ENCODE measurements at places on chromosomes 16 and 17.

DNA sequence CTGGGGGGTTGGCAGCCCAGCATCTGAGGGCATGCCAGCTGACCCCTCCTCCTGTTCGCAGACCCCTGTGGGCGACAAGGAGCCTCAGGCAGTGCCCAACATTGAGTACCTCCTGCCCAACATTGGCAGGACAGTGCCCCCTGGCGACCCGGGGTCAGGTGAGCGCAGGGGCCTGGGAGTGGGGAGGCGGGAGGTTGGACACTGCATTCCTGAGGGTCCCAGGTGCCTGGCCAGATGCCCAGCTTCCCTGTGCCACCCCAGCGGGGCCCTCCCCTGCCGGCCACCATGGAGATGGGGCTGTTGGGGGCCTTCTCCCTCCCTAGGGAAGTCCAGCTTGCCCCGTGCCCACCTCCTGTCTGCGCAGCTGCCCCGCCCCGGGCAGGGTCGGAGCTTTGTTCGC lies 70.1 kb downstream of the ARHGAP23 start:
- no peak for DNase-seq

DNA sequence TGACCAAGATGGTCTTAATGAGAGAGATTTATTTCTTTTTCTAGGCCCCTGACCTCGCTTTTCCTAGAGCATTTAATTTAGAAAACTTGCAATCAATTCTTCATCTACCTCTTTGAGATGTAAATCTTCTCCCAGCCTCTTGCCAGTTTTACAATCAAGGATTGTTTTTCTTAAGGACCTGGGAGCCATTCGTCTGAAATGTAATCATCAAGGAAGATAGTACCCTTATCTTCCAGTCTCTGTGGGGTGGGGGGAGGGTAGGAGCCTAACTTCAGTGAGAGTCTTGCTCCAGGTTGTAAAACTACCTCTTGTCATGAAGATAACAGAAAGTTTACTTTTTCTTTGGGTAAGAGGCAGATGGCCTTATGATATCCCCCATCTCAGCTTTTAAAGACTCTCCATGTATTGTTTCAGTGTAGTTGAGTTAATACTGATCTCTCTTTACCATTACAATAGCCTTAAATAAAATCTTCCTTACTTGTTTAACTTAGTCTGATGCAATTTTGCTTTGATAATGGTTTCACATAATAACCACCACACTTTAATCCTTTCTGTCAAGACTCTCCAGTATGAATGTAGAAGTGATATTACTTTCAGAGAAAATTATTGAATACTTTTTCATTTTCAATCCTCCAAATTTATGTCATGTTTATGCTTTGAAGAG lies 110.2 kb upstream of the CPHXL start:
- no peak for DNase-seq

- DNase-seq, result no peak
Measured at GRCh38 chr17:7932949-7933348, 943 bp downstream of the CNTROB start.

- DNase-seq, result no peak
Measured at GRCh38 chr17:80724775-80725266, 180.2 kb downstream of the RPTOR start.

DNA sequence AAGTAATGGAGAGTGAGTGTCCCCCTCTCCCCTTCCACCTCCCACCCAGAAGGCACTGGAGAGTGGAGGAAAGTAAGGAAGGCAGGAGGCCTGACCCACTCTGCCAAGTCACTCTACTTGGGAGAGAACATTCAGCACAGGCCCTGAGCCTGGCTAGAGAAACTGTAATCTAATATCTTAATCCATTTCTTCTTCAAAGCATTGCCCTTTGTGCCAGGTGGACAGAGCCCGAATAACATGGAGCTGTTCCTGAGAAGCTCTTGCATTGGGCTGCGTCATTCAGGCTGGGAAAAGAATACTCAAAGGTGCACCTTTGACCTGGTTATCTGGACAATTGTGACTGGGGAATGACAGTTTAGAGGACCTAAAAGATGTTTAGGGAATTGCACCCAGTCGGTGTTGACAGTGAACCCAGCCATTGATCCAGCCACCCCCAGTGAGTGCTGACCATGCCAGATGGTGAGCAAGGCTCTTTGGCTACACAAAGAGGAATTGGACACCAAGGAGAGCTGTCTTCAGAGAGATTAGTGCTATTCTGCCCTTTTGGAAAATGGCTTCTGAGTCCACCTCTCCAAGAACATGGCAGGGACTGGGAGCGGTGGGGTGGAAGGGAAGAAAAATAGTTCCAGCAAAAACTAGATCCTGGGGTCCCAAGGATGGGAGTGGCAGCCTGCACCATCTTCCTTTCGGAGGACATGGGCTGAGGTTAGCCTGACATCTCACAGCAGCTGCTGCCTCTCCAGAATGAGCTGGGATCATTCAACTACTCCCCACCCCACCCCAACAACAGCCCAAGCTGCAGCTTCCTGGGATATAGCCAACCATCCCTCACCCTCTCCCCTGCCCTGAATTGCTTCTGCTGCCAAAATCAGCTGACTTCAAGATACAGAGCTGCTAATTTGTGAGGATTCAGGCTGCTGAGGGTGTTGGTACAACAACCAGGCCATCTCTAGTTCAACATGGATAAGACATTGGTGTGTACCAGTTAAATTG lies 11.6 kb upstream of the NOG start:
- no peak for DNase-seq

GRCh38 chr17:42814633-42815399 lies 9.3 kb downstream of the BECN1 start:
- no peak for DNase-seq

- DNase-seq, result no peak
Measured at GRCh38 chr16:78325468-78326352, 226.3 kb downstream of the WWOX start.

DNA sequence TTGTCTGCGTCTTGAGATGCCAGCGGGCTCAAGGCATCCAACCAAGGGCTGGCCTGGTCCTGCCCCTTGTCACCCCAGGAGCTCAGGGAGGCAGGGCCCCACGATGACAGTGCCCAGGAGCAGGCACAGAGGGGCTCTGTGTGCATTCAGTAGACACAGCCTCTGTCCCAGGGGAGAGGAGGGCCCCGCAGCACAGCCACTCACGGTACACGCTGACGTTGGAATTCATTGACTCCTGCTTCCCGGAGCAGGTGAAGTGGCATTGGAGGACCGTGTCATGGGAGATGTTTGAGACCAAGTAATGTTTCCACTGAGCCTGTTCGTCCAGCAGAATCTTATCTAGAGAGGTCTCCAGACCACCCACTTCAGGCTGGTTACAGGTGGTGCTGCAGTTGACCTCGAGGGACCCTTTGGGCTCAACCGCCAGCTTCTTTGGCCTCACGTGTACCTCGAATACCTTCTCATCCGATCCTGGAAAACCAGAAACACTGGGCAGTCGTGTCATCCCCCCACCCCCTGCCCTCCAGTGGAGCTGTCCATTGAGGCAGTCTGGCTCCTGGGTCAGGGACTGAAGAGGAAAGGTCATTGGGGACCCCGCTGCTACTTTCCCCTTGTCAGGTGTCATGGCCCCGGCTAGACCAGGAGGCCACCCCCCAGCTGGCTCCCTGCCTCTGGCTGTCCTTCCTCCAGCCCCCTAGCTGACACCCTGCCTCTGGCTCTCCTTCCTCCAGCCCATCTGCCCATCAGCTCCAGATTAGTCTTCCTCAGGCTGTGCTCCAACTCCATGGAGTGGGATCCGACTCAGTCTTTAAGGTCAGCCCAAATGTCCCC lies 7.0 kb downstream of the PRR29 start:
- no peak for DNase-seq

DNA sequence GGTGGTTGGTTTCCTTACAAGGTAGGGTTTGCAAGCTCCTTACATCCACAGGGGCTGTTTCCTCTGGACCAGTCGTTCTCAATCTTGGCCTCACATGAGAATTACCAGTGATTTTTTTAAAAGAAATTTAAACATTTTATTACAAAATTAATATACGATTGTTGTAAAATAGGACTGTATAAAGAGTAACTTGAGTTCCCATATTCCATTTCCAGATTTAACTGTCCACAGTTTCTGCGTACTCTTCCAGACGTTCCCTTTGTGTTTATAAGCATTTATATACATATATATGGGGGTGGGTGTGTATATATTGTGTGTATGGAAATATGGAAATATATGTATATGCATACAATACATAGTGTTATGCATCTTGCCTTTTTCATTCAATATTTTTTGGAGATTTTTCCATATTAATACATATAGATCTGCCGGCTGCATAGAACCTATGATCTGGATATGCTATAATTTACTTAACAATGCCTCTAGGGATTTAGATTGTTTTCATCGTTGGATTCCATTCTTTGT lies 31.5 kb downstream of the HLF start:
- no peak for DNase-seq

- no peak for DNase-seq
Measured at GRCh38 chr16:11692651-11693050, 24.4 kb downstream of the SNN start.

- no peak for DNase-seq
Measured at GRCh38 chr17:19292377-19292711, 55.2 kb downstream of the EPN2 start.

GRCh38 chr16:57386381-57386951 lies 14.2 kb downstream of the CX3CL1 start:
- no peak for DNase-seq

GRCh38 chr16:14132696-14133048 lies 61.6 kb downstream of the MRTFB start:
- no peak for DNase-seq

DNA sequence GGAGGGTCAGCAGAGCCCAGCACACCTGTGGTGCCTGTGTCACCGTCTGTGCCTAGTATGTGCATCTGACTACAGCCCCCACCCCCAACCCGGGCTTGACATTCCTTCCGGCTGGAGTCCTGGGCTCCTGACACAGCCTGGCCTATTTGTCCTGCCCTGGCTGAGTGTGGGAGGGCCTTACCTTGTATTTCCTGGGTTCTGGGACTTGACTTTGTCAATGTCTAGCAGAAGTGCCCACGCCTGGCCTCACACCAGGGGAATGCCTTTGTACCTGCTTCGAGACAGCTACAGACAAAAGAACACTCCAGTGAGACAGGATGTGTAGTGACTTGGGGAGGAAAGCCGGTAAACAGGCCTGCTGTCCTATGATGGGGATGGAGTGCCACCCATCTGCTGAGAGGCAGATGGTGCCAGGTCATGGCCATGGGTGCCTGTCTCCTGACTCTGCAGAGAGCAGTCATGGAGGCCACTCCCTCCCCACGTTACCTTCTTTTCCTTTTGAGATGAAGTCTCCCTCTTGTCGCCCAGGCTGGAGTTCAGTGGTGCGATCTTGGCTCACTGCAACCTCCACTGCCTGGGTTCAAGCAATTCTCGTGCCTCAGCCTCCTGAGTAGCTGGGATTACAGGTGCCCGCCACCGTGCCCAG lies 42.8 kb downstream of the TNFRSF13B start:
- no peak for DNase-seq

DNA sequence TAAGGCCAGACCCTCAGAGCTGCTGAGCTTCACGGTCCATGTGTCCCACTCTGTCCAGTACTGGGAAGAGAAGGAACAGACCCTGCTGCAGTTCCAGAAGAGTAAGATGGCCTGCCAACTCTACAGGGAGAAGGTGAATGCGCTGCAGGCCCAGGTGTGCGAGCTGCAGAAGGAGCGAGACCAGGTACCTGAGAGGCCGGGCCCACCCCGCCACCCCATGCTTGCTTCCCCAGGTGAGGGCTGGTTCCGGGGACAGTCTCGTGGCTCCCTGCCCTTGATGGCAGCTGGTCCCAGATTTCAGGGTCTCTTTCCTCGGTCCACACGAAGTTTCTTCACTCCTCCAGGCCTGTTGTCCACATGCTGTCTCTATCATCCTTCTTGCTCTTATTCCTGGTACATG lies 20.9 kb downstream of the CARD14 start:
- DNase-seq, result no peak

DNA sequence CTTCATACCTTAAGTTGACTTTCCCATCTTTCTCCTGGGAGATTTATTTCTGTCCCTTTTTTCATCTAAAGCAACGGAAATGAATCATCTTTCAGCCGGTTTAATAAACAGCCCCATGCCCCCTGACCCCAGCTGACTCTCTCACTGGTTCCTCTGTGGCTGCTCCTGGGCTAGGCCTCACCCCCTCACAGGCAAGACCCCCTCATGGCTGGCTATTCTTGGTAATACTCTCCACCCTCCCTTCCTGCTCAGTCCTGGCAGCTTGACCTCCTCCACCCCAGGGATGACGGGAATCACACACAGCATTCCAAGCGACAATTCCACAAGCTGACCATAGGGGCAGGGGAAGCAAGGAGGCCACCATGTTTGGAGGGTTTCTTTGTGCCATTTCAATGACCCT lies 1.5 kb upstream of the ADAP2 start:
- DNase-seq, result no peak

- DNase-seq, result peak; percentile 65
Measured at GRCh38 chr16:81632392-81633146, 146.5 kb upstream of the PLCG2 start.

DNA sequence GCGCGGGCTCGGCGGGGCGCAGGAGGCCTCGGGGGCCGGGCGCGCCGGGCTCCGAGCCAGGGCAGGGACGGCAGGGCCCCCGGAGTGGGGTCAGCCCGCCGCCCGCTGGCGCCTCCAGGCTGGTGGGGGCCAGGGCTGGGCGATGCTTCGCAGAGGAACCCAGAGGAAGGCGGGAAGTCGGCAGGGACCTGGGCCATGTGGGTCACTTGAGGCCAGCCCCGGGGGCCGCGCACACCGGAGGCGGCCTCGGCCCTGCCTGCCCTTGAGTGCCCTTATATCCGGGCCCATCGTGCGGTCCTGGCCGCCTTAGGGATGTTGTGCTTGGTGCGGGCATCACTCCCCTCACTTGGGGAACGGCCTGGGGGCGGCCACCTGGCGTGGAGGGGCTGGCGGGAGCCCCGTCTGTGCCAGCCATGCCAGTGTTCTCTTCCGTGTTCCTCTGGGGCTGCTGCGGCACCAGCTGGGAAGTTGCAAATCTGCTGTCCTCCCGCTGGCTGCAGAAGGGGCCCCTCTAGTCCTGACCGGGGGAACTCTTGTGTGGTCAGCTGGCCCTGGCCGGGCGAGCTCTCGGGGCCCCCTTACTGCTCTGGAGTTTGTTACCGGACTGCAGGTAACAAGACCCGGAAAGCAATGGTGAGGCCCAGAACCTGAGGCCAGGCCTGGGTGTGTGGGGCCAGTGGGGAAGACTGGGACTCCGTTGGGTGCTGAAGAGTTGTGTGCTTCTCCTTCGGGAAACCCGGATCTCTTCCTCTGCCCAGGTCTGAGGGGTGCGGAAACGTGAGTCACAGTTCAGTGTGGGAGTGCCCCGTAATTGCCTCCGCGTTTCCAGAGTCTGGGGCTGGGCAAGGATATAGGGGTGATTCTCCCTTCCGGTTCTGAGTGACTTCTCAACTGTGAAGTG lies 849 bp downstream of the CAPN15 start:
- no peak for DNase-seq

GRCh38 chr16:60748366-60748765 lies 1287.9 kb downstream of the CDH8 start:
- no peak for DNase-seq

GRCh38 chr16:57938936-57939871 lies 31.7 kb downstream of the CNGB1 start:
- DNase-seq, result no peak

DNA sequence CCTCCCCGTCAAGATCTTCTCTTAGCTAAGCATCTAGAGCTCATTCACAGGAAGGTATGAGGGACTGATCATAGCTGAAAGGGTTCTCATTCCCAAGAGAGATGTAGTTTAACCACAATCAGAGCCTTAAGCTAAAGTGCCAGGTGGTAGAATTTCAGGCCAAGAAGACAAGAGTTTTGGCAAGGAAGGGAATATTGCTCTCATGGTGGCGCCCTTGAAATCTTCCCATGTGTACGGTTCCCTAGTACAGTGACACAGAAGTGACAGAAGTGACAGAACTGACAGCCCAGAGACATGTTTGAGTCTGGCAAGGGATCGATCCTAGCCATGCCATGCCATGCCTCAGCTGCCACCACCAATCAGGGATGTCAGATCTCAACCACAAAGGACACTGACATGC lies 2.5 kb downstream of the GRIN2C start:
- DNase-seq, result no peak

Data from stimulated activated CD4-positive, alpha-beta T cell treated with anti-CD3 and anti-CD28 coated beads, Interleukin-1b, Interleukin-23, amount 100 ng/mL, for 4 hours (primary cell).